GM23248 (cell line): ENCODE measurements at places on chromosomes 4 and X. TPM values are rescaled to one million over a fixed set of nuclear protein-coding genes. Genes with fewer than 3 reads are reported as not detected.

The BEND2 gene
- polyA plus RNA-seq: not detected in 2 replicates

The TXK gene
- polyA plus RNA-seq: not detected in 2 replicates

The GJB1 gene
- not detected in 2 replicates for polyA plus RNA-seq

The FGF5 gene
- 59.9 and 63.7 TPM in 2 replicates for polyA plus RNA-seq

The AWAT2 gene
- not detected in 2 replicates for polyA plus RNA-seq

The CT45A5 gene
- not detected in 2 replicates for polyA plus RNA-seq

The ERCC6L gene
- 2.1 and 2.4 TPM in 2 replicates for polyA plus RNA-seq

DNA sequence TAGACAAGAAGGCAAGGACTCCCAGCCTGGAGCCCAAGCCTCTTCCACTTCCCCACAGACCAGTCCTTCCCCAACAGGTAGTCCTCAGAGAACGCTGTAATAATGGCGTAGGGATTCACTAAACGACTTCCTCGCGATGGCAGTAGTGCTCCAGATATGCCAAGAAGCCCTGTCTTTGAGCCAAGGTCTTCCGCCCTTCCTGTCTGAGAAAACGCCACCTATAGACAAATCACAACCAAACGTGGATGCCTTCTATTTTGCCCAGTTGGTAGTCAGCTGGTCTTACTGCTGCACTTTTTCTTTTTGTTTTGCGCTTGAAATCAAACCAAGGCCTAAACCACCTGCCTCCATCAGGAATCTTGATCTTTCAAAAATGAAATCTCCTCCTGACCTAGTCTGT lies 203.3 kb downstream of the OR13H1 start:
- H3K27me3 ChIP-seq: no peaks in the 10 kb centered on the region
- no peak overlapping the region for H3K4me3 ChIP-seq
- no peak overlapping the region for H3K27ac ChIP-seq
- no peaks in the 10 kb centered on the region for H3K4me1 ChIP-seq

- H3K36me3 ChIP-seq: no peaks in the 10 kb centered on the region
- peak; percentile 27 for DNase-seq
- no peaks in the 10 kb centered on the region for H3K27me3 ChIP-seq
- peak overlapping the region; percentile 91 for H3K4me3 ChIP-seq
- peaks cover 4% of the 10 kb centered on the region; the same call in 1 of the 2 replicates for H3K4me1 ChIP-seq
- no peak overlapping the region for H3K27ac ChIP-seq
Observed at GRCh38 chrX:118496763-118497079, 1.1 kb downstream of the DOCK11 start.

GRCh38 chr4:151569650-151570049 lies 160.7 kb downstream of the FHIP1A start:
- H3K4me1 ChIP-seq: no peaks in the 10 kb centered on the region
- H3K27ac ChIP-seq: no peak overlapping the region
- H3K27me3 ChIP-seq: no peaks in the 10 kb centered on the region
- no peaks in the 10 kb centered on the region for H3K36me3 ChIP-seq
- H3K4me3 ChIP-seq: no peak overlapping the region
- no peak for DNase-seq

DNA sequence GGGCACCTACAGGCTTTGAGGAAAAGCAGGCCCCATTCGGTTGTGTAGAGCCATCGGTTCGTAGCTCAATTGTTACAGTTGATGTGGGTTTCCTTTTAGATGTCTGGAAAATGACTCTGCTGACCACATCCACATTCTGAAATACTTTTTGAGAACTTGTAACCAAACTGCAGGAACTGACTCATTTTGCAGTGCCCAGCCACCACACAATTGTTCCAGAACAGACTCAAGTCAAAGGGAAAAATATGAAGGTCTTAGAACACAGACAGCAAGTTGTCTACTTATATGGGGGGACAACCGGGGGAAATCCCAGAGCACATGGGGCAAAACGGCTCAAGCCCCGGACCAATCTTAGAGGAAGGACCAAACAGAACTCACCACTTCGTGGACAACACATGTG lies 557.6 kb upstream of the DIPK2B start:
- H3K4me3 ChIP-seq: peak overlapping the region; percentile 49
- H3K36me3 ChIP-seq: peaks cover 63% of the 10 kb centered on the region
- no peaks in the 10 kb centered on the region for H3K27me3 ChIP-seq
- peaks cover 76% of the 10 kb centered on the region for H3K4me1 ChIP-seq
- DNase-seq: peak; percentile 84

GRCh38 chr4:84433633-84434222 lies 65.4 kb downstream of the NKX6-1 start:
- no peak for DNase-seq
- no peaks in the 10 kb centered on the region for H3K4me1 ChIP-seq
- H3K4me3 ChIP-seq: no peak overlapping the region
- H3K27ac ChIP-seq: no peak overlapping the region

DNA sequence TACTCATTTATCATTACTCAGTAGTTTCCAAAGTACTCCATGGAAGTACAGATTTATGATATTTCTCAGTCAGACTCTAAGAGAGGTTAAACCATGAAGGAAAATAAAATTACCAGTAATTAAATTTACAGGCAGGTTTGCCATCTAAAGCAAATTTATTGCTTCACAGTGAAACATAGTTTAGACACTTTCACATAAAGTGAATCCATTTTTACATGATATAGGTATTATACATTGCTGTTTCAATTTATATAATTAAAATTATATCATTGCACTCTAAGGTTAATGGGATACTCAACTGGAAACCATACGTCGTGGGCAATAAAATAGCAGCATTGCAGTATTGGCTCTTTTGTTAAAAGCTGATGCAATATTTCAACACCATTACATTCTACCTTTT lies 202.8 kb downstream of the SLIT2 start:
- H3K27me3 ChIP-seq: no peaks in the 10 kb centered on the region
- 0 out of 2 replicates have a peak, but pooled peaks cover 5% of the 10 kb centered on the region for H3K4me1 ChIP-seq
- H3K27ac ChIP-seq: no peak overlapping the region
- H3K4me3 ChIP-seq: no peak overlapping the region
- no peak for DNase-seq
- H3K36me3 ChIP-seq: no peaks in the 10 kb centered on the region

DNA sequence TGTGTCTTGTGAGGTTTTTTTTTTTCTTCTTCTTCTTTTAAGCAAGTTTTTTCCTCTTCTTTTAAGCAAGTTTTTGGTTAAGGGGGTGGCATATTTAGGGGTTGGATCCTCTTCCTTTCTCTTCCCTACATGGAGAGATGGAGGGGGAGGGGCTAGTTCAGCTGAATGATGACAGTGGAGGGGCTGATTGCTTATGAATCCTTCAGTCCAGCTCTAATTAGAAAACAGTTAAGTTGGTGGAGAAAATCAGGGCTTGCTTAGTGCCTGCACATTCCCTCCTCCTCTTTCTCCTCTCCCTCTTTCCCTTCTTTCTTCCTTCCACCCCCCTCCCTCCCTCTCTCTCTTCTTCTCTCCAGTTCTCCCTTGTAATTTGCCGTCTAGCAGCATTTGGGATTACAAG lies 4.4 kb upstream of the HAND2 start:
- H3K27ac ChIP-seq: no peak overlapping the region
- no peaks in the 10 kb centered on the region for H3K27me3 ChIP-seq
- no peak overlapping the region for H3K4me3 ChIP-seq
- H3K36me3 ChIP-seq: no peaks in the 10 kb centered on the region
- peaks cover 25% of the 10 kb centered on the region for H3K4me1 ChIP-seq
- DNase-seq: peak; percentile 26

- no peak for DNase-seq
- no peaks in the 10 kb centered on the region for H3K36me3 ChIP-seq
- no peaks in the 10 kb centered on the region for H3K27me3 ChIP-seq
Observed at GRCh38 chrX:111339212-111339611, 68.9 kb upstream of the CAPN6 start.

DNA sequence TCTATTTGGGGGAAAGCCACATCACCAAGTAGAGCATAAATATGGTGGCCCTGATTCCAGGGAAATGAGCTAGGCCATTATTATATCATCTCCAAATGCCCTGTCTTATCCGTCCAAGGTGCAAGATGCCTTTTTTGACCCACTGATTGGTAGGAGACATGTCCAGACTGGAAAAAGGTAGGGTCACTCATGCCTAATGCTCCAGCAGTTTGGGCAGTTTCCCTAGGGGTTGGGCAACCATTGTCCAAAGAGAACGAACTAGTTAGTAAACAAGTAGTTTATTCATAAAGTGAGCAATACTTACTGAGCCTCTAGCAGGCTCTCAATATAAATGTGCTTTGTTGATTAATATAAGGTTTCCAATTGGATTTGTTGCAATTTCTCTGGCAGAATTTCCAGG lies 6.2 kb downstream of the FHDC1 start:
- no peaks in the 10 kb centered on the region for H3K27me3 ChIP-seq
- H3K4me3 ChIP-seq: no peak overlapping the region
- H3K4me1 ChIP-seq: peaks cover 15% of the 10 kb centered on the region
- DNase-seq: no peak

DNA sequence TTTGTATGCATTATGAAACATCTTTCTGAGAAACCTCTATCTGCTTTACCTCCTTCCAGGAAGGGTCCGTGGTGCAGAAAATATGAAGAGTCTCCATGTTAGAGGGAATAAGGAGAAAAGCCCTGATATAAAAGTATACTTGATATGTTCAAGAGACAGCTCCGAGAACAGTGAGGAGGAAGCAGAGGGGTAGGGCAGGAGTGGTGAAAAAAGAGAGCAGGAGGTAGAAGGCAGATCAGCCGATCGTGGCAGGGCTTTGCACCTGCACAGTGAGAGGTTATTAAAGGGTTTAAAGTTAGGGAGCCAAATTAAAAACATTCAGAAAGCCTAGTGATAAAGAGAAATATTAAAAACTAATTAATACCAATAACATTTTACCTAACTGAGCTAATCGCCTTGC lies 419.7 kb downstream of the FAT4 start:
- no peak for DNase-seq
- H3K36me3 ChIP-seq: no peaks in the 10 kb centered on the region
- peaks cover 28% of the 10 kb centered on the region for H3K4me1 ChIP-seq

DNA sequence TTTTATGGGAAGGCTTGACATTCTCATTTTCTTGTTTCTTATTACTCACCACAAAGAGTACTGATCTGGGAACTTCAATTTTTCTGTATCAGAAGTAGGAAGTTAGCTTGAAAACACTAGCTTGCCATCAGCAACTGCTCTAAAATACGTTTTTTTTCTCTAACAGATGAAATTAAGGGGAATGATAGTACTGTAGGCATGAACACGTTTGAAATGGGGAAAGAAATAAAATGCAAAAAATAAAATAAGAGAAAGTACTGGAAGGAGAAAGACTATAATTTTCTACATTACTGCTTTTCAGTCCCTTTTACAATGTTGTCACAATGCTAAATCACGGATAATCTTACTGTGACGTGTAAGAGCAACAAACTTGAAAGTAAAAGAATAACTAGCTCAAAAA lies 1.5 kb downstream of the RADX start:
- no peak for DNase-seq
- H3K4me1 ChIP-seq: no peaks in the 10 kb centered on the region
- peak overlapping the region; percentile 82 for H3K4me3 ChIP-seq
- H3K27me3 ChIP-seq: no peaks in the 10 kb centered on the region
- no peak overlapping the region for H3K27ac ChIP-seq

GRCh38 chrX:123081776-123082175 lies 102.3 kb upstream of the GRIA3 start:
- H3K4me3 ChIP-seq: no peak overlapping the region
- DNase-seq: peak; percentile 61
- H3K27ac ChIP-seq: peak overlapping the region; percentile 10; the same call in 1 of the 2 replicates
- no peaks in the 10 kb centered on the region for H3K36me3 ChIP-seq
- peaks cover 46% of the 10 kb centered on the region for H3K4me1 ChIP-seq

GRCh38 chr4:74475091-74475800 lies 30.3 kb downstream of the AREG start:
- H3K4me3 ChIP-seq: no peak overlapping the region
- DNase-seq: no peak
- no peaks in the 10 kb centered on the region for H3K27me3 ChIP-seq
- peaks cover 28% of the 10 kb centered on the region for H3K4me1 ChIP-seq
- H3K27ac ChIP-seq: peak overlapping the region; percentile 32

GRCh38 chr4:29277381-29277780 lies 1442.8 kb upstream of the PCDH7 start:
- H3K4me1 ChIP-seq: no peaks in the 10 kb centered on the region
- H3K4me3 ChIP-seq: no peak overlapping the region
- no peaks in the 10 kb centered on the region for H3K27me3 ChIP-seq
- H3K36me3 ChIP-seq: no peaks in the 10 kb centered on the region
- H3K27ac ChIP-seq: no peak overlapping the region

DNA sequence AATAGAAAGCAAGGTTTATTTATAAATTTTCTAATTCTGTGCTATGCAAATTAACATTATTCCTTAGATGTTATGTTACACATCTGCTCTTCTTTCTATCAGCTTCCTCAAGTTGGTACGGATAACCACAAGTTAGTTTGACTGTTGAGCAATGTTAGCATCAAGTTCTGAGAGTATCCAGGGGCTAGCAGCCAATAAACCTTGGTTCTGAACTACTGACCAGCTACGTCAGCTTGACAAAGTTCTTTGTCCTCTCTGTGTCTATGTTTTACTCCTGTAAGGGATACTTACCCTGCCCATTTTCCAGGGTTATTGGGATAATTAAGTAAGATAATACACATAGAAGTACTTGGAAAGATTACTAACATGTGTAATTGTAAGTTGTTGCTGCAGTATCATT lies 8.1 kb upstream of the TEX13A start:
- no peaks in the 10 kb centered on the region for H3K4me1 ChIP-seq
- no peaks in the 10 kb centered on the region for H3K27me3 ChIP-seq
- H3K27ac ChIP-seq: no peak overlapping the region

- H3K27ac ChIP-seq: no peak overlapping the region
- H3K27me3 ChIP-seq: no peaks in the 10 kb centered on the region
- DNase-seq: no peak
- H3K36me3 ChIP-seq: no peaks in the 10 kb centered on the region
- H3K4me3 ChIP-seq: no peak overlapping the region
Observed at GRCh38 chr4:155774033-155774432, 15.2 kb downstream of the GUCY1B1 start.

- H3K27me3 ChIP-seq: no peaks in the 10 kb centered on the region
- peaks cover 10% of the 10 kb centered on the region; the same call in 1 of the 2 replicates for H3K4me1 ChIP-seq
- DNase-seq: peak; percentile 77
- no peak overlapping the region for H3K27ac ChIP-seq
- H3K4me3 ChIP-seq: no peak overlapping the region
- H3K36me3 ChIP-seq: no peaks in the 10 kb centered on the region
Observed at GRCh38 chrX:50971395-50971794, 60.9 kb downstream of the BMP15 start.

DNA sequence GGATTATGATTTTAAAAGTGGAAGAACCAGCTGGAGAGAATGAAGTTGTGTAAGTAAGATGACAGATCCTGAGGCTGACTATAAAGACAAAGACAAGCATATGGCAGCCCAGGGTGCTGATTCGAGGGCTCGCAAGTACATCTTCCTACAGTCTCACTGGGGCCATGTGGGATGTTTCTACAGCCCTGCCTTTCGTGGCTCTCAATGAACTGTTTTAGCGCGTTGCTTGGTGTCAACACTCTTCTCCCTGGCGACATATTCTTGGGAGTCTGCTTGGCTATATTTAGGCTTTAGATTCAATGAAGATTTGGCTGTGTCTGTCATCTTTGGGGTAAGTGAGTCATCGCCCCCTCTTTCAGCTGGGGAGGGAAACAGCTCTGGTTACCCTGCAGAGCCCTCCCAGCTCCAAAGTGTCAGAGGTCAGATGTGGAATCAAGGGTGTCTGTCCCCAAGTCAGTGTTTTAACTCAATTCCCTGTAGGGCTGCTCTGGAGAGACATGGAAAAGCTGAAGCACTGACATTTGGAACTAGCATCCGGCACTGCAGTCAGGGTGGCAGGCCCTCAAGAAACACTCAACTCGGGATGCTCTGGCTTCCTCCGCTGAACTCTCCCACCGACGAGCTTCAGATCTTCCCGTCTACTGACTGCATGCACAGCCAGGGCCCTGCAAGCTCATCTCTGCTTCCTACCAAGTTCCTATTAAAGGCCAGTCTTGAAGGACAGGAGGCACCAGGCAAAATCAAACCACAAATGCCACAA lies 65.7 kb downstream of the GATB start:
- H3K36me3 ChIP-seq: no peaks in the 10 kb centered on the region; the same call in 1 of the 2 replicates
- H3K27ac ChIP-seq: no peak overlapping the region
- no peak overlapping the region for H3K4me3 ChIP-seq
- H3K27me3 ChIP-seq: no peaks in the 10 kb centered on the region
